ENCODE measurements at places on chromosomes 12 and 14. TPM values are rescaled to one million over a fixed set of nuclear protein-coding genes. Genes with fewer than 3 reads are reported as not detected.

DNA sequence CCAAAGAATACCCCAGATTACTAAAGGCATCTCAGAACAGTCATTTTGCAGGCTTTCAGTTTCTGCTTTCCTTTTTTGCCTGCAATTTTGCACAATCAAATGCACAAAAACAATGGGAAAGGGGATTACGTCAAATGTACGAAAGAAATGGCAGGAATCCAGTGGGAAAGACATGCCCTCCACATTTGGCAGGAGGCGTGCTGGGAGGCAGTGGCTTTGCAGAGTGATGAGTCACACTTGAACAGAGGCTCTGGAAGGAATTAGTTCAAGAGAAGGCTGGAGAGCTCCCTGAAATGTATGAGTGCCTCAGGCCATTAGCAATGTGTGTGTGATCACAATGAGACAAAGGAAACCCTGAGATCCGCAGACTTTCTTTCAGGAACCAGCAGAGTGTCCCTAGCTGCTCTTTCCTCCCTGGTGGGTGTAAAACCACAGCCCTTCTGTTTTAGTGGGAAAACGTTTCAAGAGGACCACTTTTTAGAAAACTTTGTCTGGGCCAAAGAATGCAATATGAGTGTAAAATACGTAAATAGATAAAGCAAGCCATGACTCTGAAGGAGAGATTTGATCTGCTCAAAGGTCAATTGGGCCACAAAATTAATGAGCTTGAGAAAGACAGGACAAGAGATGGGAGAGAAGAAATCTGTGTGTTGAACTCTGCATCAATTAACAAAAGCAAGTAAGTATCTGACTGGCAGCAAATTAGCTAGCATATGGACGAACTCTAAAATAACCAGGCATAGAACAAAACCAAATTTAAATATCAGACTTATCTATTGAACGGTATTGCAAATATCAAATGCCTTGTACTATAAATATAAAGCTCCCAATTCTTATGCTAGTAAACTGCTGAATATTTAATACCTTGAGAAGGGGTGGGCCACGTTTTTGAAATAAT, 155.4 kb upstream of the PDE3A start:
- DNase-seq: peak; percentile 22

GRCh38 chr14:35898217-35898775, 72.2 kb downstream of the BRMS1L start:
- no peak for DNase-seq

DNA sequence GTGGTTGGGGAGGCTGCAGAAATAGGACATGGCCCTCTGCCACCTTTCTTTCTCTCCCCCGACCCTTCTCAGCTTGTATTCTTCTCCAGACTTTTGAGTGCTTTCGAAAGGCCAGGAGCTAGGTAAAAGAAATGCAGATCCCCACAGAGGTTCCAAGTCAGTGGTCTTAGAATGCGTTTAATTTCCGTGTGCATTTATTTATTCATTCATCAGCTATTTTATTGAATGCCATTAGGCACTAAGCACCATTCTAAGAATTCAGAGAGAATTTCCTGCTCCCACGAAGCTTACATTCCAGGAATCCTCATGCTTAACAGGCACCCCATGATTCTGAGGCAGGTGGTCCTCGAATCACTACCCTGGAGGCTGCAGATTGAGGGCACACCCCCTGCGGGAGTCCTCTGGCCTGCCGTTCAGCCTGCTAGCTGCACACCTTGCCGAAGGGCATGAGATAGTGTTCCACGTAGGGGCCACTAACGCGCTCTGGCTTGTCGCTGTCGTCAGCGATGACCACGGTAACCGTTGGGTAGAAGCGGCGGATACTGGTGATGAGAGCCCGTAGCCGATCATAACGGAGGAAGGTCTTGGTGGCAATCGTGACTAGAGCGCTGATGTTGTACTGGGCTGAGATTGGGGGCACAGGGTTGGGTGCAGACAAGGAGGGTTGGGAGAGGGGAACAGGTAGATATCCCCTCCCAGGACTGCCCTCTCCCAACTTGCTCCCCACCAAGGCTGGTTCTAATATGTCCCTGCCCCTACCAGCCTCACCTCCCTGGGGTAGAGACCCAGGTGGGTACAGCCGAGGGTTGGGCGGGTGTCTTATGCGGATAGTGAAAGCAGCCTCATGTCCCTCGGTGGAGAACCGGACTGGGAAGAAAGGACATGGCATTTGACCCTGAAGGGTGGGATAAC, 4.5 kb downstream of the B4GALNT1 start:
- no peak for DNase-seq

DNA sequence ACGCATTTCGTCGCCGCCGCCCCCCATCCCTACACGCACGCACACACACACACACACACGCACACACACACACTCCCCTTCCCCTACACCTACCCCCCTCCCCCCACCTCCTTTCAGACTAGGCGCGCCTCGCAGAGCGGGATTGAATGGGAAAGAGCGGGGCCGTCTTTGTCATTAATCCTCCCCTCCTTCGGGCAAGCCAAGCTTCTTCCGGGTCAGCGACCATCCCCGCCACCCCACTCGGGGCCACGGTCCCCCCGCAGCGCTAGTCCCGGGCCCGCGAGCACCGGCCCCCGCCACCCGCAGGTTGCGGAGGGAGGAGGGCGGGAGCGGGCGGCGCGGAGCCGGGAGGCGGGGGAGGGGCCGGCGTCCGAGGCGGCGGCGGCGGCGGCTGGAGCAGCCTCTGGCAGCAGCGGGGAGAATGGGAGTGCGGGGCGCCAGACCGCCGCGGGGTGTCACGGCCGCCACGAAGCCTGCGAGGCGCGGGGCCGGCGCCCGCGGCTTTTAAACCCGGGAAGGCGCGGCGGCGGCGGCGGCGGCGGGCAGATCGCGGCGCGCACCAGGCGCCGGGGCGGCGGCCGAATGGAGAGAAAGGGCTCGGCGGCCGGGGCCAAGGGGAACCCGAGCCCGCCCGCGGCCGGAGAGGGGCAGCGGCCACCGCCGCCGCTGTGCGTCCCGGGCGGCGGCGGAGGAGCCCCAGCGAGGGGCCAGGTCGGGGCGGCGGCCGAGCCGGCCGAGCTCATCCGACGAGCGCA, at the start of gene TTC9:
Gene TTC9, plus strand, starts transcription at position 369 of the 755 bp plus-strand sequence. Its CDS starts 214 bp downstream, at position 583.
- no peak for DNase-seq

DNA sequence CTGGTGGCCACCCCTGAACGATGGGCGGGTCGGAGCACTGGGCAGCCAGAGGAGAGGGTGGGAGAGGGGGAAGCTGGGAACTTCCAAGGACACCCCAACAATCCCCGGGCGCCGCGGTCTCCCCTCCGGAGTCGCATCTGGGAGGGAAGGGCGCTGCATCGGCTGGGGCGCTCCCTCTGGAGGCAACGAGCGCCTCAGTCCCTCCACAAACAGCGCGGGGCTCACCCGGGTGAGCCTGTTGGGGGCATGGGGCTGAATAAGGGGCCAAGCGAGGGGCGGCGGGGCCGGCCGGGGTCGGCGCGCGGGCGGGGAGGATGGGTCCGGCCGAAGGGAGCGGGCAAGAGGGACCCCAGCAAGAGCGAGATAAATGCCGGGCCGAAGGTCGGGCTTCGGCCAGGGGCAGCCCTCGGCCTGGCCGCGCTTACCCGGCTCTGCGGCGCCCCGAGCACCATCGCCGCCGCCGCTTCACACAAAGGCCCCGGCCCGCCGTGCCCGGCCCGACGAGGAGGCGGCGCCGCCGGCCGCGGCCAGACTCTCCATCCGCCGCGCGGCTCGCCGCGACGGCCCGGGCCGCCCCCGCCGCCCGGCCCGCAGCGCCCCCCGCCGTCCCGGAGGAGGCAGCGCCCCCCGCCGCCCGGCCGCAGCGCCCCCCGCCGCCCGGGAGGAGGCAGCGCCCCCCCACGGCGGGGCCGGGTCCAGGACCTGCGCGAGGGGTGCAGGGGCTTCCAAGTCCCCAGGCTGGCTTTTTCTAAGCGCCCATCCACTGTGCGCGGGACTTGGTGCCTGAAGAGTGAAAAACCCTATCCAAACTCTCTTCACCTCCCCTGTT, at the start of gene ZBTB39:
Gene ZBTB39, minus strand, starts transcription at position 567 of the 829 bp plus-strand sequence. CDS start 1,629 bp downstream, outside the sequence.
- peak; percentile 39 for DNase-seq

DNA sequence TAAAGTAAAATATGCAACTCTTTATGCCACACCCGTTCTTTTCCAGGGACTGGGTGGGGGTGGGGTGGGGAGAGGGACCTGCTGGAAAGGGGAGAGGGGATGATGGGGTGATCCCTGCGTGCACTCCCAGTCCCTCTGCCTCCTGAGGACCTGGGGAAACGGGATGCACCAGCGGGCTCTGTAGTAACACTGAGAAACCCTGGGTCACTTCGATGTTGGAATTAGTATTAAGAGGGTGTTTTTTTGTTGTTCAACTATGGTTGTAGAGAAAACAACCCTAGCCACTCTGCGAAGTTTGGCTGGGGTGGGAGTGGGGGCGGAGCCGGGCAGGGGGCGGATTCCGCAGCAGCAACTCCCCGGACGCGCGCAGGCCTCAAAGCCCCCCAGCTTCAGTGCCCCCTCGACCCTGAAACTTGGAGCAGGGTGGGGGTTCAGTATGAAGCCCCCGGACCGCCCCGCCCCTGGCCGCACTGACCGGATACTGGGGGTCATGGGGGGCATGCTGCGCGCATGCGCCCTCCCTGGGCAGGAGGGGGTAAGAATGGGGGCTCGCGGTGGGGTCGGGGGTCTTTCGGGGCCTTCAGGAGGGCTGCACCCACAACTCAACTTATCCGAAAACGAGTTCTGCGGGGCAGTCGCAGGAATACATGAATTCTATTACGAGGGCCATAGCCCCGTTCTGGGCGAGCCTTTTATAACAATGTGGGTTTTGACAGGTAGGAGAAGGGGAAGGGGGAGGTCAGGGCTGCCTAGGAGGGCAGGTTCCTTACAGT, 1.3 kb upstream of the ARHGEF25 start:
- DNase-seq: no peak

- no peak for DNase-seq
These were observed 895 bp downstream of the SLC7A8 start for GRCh38 chr14:23182372-23183157.

GRCh38 chr14:25069879-25070278, 19.9 kb upstream of the STXBP6 start:
- no peak for DNase-seq

DNA sequence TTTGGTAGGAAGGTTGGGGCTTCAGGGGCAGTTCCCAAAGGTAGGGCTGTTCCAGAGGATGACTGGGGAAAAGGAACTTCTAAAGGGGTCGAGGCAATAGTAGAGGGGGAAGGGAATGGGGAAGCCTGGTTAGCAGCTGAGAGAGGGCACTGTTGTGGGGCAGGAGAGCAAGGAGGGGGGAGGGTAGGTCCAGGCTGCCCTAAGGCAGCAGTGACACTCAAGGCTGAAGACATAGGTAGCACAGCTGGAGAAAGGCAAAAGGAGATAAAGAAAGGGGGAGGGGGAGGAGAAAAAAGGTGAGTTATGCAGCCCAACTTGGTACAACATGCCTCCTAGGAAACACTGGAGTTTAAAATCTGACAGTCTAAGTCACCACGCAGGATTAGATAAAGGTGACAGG, 3.9 kb downstream of the NACA start:
- no peak for DNase-seq

GRCh38 chr14:60723907-60724618, at the start of gene SIX4:
TSS of gene SIX4 (minus strand) at chr14:60724351. CDS start at chr14:60724074, 277 bp downstream.
- peak; percentile 77 for DNase-seq

DNA sequence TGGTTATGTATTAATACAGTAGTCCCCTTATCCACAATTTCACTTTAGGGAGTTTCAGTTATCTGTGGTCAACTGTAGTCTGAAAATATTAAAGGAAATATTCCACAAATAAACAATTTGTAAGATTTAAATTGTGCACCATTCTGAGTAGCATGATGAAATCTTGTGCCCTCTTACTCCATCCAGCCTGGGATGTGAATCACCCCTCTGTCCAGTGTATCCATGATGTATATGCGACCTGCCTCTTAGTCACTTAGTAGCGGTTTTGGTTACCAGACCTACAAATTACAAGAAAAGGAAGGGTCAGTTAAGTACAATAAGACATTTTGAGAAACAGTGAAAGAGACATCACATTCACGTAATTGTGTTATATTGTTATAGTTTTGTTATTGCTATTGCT, 39.9 kb upstream of the MDGA2 start:
- no peak for DNase-seq

DNA sequence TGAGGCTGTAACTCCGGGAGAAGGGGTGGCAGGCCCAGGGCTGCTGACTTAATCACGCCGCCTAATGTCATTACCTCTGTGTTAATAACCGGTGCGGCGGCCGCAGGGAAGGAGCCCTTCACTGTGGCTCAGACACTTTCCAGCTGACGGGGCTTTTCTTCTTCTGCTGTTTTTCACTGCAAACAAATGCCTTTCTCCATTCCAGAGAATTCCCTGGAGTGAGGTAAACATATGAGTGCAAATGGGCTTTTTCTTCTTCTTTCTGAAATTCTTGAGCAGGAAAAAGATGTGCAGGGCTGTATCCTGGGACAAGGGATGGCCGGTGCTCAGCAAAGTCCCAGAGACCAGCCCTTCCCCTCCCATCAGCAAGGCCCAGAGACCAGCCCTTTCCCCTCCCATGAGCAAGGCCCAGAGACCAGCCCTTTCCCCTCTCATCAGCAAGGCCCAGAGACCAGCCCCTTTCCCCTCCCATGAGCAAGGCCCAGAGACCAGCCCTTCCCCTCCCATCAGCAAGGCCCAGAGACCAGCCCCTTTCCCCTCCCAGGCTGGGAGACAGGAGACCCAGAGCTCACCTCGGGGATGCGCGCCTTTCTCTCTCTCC, 33.4 kb upstream of the FAM181A start:
- DNase-seq: no peak

- no peak for DNase-seq
These were observed 4.5 kb upstream of the RPGRIP1 start for GRCh38 chr14:21275261-21275858.

DNA sequence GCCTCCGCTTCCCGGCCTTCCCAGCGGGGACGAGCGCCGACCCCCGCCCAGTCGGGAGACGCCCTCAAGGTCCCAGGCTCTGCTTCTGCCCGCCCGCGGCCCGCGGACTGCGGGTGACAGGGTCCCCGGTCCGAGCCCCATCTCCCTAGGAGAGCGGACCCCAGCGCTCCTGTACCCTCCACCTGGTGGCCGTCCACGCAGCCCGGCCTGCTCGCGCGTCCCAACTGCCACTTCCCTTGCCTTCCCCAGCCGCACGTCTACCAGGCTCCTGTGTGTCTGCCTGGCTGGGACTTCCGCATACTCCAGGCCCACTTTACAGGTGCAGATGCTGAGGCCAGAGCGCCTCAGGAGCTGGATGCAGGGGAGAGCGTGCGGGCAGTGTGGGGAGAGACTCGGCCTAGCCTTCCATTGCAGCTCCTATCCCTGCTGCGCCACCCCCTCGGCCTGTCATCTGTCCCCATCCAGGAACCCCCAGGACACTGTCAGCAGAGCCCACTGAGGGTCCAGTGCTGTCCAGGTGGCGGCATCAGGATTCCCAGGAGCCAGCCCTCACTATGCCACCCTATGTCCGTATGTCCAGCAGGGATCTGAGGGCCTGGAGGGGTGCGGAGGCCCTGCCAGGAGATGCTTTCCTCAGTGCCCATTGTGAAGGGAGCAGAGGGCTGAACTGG, 8.0 kb upstream of the ANKRD9 start:
- DNase-seq: no peak

GRCh38 chr14:94139421-94139820, 10.0 kb upstream of the IFI27L2 start:
- no peak for DNase-seq

- DNase-seq: no peak
These were observed 9.3 kb downstream of the ANKRD33 start for GRCh38 chr12:51897181-51897580.

GRCh38 chr14:32980178-32980901, 41.7 kb downstream of the NPAS3 start:
- DNase-seq: no peak

NEMP1 gene
- polyA plus RNA-seq: 25.9 TPM

TMEM229B gene
- polyA plus RNA-seq: 2.5 TPM

TMEM63C gene
- 0.50 TPM for polyA plus RNA-seq

SLC2A3 gene
- 15.1 TPM for polyA plus RNA-seq

AQP2 gene
- polyA plus RNA-seq: 265 TPM

PTHLH gene
- 0.99 TPM for polyA plus RNA-seq

DDHD1 gene
- 10.7 TPM for polyA plus RNA-seq

NUAK1 gene
- polyA plus RNA-seq: 9.9 TPM
